NCI-H82 (cell line): ENCODE measurements at places on chromosomes 16 and 17.
A peak's percentile ranks its signal among the peaks of the same experiment; 100 is the strongest.

- no peak for DNase-seq
Measured at GRCh38 chr16:86664522-86665318, 86.4 kb downstream of the FOXL1 start.

DNA sequence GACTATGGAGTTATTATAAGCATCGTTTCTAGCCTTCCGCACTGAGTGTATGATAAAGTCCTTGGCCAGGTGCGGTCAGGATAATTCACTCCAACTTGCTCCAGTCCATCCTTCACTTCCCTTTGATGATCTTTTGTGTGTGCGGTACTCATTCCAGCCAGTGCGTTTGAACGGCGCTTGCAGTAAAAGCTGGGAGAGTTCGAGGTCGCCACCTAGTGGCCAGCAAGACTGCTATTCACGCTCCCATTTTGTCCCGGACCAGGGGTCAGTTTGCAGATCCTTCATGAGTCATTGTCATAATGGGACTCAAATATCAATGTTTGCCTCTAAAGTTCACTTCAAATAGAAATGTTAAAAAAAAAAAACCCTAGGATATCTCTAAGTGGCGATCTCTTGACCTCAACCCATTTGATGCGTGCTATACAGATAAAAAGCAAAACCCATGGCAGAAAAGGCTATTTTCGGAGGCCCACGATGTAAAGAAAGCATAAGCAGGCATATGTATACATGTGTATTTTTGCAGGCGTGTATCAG, 417.1 kb downstream of the TMEM114 start:
- peak; percentile 88 for DNase-seq

DNA sequence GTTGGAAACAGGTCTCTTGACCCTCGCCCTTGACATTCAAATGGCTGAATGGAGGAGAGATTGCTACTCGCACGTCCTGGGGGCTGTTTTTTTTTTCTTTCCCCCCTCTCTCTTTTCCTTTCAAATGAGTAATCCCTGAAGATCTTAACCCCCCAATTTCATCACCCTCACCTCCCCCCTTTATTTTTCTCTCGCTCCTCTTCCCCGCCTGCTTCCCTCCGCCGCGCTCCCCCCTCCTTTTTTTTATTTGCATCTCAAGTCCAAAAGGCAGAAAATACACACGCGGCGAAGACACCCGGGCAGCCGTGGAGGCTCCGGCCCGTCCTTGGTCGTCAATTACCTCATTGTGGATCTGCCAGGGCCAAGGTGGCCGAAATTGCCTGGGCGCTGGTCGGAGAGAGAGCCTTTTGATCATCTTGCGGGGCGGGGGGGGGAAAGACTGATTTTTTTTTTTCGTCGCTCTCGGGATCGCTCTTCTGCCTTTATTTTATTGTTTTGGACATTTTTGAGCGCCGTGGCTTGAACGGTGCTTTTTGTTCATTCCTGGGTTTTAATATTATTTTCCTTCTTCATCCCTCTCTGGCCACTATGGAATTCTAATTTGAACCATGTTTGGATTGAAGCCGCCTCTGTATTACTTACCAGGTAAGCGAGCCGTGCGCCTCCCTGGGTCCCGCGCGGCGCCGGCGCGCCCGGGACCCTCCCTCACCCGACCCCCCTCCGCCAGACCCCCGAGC, 57.2 kb upstream of the GSE1 start:
- no peak for DNase-seq

DNA sequence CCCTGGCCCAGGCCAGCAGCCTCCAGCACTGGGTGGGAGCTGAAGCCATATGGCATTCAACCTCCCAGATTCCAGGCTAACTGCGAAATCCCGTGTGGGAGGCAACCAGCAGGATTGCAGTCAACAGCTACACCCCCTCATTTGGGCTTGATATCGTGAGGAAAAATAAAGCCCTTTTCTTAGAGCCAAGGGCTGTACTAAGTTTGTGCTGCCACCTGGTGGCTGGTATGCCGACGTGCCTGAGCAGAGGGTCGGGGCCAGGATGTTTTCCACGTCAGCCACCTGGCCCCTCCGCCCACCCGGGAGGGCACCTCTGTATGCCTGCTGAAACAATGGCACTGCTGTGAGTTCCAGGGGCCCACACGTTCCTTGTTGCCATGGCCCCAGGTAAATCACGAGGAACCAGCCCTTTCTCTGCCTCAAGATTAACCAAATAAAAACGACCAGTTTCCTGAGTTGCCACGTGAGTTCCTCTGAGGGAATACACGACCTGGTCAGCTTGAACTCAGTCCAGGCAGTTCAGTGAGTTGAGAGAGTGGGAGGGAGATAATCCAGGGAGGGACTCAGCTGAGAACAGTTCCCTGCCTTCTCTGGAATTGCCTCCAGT, 9.0 kb downstream of the TMEM98 start:
- DNase-seq = peak; percentile 84

GRCh38 chr17:6677158-6677831, 25.7 kb downstream of the C17orf100 start:
- no peak for DNase-seq

DNA sequence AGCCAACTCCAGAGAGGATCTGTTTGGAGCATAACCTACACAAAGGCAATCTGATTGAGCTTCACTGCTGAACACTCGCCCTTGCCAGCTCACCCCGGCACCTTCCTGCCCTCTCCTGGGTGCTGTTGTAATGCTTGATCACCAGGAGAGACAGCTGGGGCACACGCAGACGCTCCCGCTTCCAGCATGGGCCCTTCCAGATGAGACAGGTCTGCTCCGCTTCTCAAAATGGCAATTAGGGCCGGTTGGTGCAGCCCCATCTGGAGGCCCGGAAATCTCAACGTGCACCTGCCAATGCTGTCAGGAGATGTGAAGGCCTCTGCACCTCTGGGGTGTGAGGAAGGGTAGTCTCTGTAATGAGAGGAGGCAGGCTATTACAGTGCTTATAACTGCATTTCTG, 206.1 kb downstream of the ABCC12 start:
- DNase-seq = no peak

GRCh38 chr16:53094013-53094630, 39.3 kb downstream of the CHD9 start:
- DNase-seq = no peak

DNA sequence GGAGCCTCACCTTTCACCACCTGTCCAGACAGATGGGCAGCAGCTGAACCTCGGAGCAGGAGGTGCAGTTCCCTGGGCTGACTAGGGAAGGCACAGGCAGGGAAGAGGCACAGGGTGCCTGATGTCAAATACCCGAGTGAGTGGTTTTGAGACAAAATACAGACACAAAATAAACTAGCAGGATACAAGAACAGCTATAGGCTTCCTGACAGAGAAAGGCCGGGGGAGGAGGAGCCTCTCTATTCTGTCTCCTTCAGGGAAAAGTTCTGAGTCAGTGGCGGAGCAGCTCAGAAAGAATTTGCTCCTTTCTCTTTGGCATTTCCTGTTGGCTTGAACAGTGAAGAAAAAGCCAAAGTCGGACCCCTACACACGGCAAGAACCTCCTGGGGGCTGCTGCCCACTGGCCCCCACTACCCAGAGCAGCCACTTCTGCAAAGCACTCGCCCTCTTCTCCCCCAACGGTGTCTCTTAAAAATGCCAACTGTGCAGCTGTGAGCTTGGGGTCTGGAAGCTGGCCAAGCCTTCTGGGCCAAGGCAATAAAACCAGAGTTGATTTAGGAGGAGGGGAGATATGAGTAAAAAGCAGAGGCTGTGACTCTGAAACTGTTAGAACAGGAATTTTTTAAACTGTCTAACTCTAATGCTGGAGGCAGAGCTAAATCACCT, 14.4 kb upstream of the FAAP100 start:
- DNase-seq = no peak

- DNase-seq = no peak
Measured at GRCh38 chr17:19244781-19245180, 7.6 kb downstream of the EPN2 start.

DNA sequence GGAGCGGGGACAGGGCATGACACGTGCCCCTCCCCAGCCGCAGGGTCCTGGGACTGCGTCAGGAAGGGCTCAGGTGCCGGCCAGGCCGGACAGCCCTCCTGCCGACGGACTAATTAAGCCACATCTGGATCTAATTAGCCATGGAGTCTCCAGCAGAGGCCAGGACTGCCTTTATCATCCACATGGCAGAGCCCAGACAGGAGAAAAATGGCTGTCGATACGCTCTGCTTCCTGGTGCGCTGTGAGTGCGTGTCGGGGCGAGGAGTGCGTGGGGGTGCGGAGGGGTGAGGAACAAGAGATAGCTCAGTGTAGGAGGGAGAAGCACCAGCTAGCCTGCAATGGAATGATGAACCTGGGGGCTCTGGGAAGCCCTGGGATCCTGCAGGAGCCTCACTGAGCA, 218.8 kb downstream of the IRF8 start:
- no peak for DNase-seq

GRCh38 chr17:16923097-16923903, 48.6 kb downstream of the TNFRSF13B start:
- no peak for DNase-seq

DNA sequence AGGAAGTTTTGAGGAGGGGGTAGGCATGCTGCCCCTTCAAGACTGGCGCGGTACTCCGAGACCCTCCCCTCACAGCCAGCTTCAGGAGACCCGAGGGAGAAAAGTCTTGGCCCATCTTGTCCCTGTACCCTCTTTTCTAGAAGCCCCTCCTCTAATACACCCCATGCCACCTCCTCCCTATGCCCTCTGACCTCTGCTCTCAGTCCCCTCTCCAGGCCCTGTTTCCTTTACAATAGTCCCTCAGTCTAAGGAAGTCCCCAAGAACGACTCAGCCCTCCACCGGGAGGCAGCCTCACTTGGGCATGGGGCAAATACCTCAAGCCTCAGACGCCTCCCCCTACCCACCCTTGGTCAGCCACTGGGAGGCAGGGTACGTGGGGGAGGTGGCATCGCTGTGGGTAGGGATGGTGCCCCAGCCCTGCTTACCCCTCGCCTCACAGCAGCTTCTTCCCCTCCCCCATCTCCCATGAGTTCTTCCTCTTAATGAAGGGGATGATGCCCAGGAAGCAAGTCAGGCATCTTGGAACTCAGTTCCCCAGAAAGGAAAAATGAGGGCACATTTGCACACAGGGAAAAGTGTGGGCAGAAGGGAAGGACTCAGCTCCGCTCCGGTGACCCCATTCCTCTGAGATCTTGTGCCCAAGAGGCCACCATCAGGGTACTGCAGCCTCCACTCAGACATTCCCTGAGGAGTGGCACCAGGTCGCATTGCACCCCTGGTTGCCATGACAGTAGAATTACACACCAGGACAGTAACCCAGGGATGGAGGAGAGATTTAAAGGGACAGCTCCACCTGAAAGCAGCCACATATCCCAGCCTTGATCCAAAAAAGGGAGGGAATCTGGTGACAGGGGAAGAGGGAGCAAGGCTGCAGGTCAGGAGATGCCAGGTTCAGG, 6.2 kb downstream of the MPP2 start:
- peak; percentile 53 for DNase-seq

- no peak for DNase-seq
Measured at GRCh38 chr16:80347900-80348299, 192.9 kb upstream of the DYNLRB2 start.

GRCh38 chr17:29568331-29569244, at the start of gene TP53I13:
TSS of gene TP53I13 (plus strand) at chr17:29568701. CDS start at chr17:29568759, 58 bp downstream.
- DNase-seq = peak; percentile 96

GRCh38 chr16:70611224-70611598, 35.1 kb upstream of the IL34 start:
- DNase-seq = no peak

- DNase-seq = no peak
Measured at GRCh38 chr17:48547808-48548522, 3.1 kb upstream of the HOXB2 start.

GRCh38 chr17:50779747-50780353, 12.5 kb upstream of the ANKRD40CL start:
- DNase-seq = no peak

DNA sequence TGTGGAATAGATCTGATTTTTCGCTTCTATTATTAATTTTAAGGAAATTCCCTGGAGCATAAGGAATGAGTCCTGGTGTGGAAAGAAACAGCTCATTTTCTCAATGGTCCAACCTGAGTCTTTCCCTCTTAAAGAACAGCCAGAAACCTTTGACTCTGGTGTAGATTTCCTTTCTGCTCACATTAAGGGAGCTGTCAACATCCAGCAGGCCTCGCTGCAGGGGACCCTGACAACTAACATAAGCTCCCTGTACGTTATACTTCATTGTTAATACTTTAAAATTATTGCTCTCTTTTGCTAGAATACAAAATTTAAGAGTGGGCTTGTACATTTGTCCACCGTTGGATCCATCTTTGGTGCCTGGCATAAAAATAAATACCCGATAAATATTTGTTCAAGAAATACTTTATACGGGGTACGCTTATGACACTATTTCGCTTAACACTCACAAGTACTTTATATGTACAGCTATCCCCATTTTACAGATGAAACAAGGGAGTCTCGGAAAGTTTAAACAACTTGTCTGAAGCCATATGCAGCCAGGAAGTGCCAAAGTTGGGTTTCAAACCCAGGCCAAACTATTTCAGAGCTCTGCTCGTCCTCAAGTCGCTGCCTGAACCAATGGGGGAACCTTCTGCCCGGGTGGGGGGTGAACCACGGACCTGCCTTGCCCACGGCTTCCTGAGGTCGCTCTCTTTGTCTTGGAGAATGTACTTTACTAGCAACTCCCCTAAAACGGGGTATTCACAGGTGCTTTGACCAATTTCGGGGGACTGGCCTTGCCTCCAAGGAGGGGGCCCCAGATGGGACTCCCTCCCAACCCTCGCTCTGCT, 611 bp downstream of the SMARCE1 start:
- peak; percentile 65 for DNase-seq

- DNase-seq = no peak
Measured at GRCh38 chr17:51355441-51356410, 95.4 kb downstream of the UTP18 start.
